ENCODE measurements at places on chromosomes 7 and 10.
A peak's percentile ranks its signal among the peaks of the same experiment; 100 is the strongest.

DNA sequence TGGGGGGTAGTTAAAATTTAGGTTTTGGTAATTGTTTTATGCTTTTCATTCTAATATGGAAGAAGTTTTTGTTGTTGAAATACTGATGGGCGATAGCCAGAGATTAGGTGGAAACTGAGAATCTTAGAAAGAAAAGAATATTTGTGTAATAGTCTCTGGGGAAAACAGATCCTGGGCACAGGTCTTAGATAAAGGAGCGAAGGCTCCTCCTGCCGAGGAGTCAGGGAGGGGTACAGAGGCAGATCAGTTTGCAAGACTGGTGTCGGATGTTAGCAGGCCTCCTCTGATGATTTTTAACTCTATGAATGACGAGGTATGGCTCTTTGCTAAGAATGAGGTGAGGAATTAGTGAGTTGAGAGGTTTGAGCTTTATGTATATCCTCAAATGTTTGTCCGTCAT lies 339.7 kb downstream of the HGF start:
- DNase-seq, result no peak

DNA sequence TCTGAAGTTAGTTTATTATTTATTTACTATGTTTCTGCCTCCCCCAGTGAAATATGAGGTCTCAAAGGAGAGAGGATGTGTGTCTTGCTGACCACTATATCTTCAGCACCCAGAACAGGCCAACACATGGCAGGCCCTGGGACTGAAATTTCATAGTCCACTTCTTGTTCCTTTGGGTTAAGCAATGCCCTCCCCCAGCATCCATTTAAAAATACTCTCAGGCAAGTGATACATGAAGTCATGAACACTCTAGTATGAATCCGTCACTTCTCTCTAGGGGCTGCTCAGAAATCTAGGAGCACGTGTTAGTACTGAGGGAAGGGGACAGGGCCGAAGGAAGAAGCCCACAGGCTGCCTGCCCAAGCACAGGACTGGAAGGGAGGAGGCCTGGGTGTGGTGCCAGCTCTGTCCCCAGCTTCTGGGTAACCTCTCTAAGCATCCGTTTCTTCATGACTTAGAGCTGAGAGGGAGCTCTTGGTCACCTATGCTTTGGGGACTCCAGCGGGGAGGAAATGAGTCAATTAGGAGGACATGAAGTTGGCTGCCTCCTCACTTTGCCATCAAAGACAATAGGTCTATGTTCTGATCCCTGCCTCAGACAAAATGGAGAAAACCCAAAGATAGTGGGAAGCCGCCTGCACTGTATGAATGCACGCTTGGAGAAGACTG lies 119.2 kb downstream of the KCNMA1 start:
- DNase-seq, result no peak

DNA sequence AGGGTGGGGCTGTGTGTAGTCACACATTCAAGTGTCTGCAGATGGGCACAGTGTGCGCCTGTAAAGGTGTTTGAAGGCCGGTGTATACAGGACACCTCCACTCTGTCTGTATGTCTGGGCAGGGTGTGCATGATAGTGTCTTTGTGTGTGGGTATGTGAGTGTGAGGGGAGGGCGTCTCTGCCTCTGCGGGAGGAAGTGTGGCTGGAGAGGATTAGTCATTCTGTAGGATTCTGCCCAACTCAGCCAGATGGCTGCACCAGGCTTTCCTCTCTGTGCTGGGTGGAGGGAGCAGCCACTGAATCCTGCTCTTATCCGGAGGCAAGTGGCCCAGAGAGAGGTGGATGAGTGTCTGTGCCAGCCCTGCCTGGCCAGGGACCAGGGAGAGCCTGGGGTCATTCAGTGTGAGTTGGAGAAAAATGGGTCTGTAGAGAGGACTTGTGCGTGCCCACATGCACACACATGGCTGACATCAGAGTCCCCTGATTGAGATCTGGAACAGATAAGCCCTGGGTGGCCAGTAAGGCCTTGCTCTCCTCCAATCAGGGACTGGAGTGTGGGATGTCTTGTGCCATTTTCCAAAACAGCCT lies 1.7 kb downstream of the SFXN3 start:
- peak; percentile 75 for DNase-seq

DNA sequence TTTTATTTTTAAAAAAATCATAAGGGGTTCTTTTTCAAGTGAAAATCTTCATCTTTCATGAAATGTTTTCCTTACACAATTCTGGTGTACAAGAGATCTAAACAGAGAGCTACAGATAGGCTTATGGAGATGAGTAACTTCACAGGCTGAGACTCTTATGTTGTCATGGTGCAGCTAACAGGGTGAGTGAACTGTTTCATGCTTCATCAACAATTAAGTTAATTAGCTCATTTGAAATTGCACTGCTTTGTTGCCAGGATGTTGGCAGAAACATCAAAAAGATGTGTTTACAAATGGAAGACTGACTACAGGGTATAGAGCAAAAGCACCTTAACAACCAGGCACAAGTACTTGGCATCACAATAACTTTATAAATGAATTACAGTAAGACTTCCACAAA lies 230.8 kb downstream of the FOXP2 start:
- no peak for DNase-seq

DNA sequence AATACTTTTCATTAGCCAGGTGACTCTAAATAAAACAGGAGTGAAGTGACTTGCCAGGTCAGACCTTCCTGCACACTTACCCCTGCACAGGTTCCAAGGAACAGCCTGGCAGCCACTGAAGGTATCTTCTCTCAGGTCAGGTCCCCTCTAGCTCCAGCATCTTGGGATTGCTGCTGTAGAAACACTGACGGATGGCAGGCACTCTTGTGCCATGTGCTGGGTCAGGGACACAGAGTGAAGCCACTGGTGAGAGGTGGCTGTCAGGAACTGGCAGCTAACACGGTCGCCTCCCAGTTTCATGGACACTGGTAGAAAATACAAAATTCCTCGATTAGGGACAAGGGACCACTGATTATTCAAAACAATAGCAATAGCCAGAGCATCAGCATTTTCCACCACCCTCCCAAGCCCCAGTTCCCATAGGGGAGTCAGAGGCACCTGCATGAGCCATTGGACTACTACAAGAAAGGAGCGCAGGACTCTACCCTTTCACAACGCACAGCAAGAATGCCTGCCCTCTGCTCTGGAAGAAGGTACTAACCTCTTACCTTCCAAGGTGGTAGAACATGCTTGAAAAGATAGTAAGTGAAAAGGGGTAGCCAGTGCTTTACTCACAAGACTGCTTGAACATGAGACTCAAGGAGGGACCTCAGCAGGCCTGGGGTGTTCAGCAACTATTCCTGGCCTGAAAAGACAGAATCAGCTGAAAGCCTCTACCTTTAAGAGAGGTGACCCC lies 5.1 kb upstream of the MYO1G start:
- DNase-seq, result peak; percentile 3

GRCh38 chr10:12719365-12719764 lies 282.1 kb downstream of the CCDC3 start:
- DNase-seq, result no peak

- no peak for DNase-seq
These were observed 339.2 kb upstream of the ADARB2 start for GRCh38 chr10:2076528-2076927.

DNA sequence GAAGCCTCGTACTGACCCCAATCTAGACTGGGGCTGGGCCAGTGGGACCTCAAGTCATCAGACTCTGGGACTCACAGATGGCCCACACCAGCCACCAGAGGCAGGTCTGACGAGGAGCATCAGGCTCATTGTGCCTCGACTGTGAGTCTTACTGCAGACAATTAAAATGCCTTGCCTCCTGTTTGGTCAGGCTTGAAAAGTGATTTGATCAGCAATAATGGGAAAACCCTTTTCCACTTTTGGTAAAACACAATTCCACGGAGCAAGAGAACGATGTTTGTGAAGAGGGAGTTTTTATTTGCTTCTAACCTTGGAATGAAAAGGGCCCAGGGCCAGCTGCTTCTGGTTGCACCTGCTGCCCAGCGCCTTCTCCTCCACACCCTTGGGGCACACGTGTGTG lies 43.9 kb downstream of the C10orf143 start:
- DNase-seq, result no peak

- no peak for DNase-seq
These were observed 15.5 kb upstream of the LARP4B start for GRCh38 chr10:947051-947450.

GRCh38 chr10:12184165-12184564 lies 11.5 kb downstream of the NUDT5 start:
- no peak for DNase-seq

GRCh38 chr10:18879284-18879683 lies 169.3 kb upstream of the MALRD1 start:
- DNase-seq, result no peak

GRCh38 chr10:10533437-10533836 lies 484.2 kb upstream of the CELF2 start:
- DNase-seq, result no peak

- DNase-seq, result no peak
These were observed 133.3 kb upstream of the NAMPT start for GRCh38 chr7:106418094-106418493.

DNA sequence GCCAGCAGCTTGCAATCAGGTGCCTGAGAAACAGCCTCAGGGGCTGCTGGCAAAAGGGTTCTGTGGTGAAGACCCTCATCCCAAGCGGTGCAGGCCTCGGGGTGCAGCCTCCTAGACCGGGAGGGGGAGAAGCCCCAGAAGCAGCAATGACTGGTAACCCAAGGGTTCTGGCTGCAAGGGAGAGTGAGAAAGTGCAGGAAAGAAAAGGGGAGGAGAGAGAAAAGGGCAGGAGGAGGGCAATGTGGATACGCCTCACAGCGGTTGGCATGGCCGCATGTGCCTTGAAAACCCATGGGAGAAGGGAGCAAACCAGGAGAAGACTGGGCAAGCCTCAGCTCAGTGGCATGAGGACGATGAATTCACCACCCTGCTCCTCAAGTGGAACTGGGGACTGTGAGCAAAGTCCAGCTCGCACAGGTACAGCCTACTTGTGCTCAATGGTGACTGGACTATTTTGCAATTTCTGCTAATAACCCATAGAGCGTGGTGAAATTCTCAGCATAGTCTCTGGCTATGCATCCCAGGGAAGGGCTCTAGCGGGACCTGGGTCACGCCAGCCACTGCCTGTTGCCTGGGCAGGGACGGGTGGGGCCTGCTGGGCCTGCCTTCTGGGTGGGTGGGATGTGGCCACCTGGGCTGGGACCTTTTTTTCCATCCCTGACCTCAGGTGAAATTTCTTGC lies 6.2 kb downstream of the CLRN3 start:
- DNase-seq, result no peak

DNA sequence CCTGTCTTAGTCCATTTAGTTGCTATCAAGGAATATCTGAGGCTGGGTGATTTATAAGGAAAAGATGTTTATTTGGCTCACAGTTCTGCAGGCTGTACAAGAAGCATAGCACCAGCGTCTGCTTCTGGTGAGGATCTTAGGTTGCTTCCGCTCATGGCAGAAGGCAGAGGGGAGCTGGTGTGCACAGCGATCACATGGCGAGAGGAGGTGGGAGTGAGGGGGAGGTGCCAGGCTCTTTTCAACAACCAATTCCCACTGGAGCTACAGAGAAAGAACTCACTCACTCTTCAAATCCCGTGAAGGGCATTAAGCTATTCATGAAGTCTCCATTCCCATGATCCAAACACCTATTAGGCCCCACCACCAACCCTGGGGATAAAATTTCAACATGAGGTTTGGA lies 371.6 kb downstream of the SH2D4B start:
- no peak for DNase-seq

DNA sequence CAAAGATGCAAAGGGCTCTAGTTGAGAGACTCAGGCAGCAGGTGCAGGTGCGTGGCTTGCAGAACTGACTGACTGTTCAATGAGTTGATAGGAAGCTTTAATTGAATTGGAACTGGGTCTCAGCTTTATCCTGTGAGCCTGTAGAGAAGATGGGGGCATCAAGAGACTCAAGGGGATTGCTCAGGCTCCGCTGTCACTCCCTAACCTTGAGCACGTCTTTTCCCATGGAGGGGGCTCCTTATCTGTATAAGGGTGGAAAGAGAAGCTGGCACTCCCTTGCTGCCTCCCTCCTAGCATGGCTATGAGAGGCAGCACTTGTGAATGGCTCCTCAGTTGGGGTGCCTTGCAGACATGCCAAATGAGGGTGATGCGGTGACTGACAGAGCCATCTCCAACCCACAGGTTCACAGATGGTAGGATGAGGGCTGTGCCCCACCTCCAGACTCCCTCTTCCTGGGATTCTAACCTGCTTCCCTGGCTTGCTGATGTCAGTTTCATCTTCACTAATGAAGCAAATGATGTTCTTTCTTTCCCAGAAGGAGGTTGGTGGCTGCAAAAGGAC lies 12.4 kb upstream of the PLEKHA1 start:
- DNase-seq, result no peak

GRCh38 chr7:88147949-88148348 lies 71.9 kb downstream of the SRI start:
- no peak for DNase-seq

DNA sequence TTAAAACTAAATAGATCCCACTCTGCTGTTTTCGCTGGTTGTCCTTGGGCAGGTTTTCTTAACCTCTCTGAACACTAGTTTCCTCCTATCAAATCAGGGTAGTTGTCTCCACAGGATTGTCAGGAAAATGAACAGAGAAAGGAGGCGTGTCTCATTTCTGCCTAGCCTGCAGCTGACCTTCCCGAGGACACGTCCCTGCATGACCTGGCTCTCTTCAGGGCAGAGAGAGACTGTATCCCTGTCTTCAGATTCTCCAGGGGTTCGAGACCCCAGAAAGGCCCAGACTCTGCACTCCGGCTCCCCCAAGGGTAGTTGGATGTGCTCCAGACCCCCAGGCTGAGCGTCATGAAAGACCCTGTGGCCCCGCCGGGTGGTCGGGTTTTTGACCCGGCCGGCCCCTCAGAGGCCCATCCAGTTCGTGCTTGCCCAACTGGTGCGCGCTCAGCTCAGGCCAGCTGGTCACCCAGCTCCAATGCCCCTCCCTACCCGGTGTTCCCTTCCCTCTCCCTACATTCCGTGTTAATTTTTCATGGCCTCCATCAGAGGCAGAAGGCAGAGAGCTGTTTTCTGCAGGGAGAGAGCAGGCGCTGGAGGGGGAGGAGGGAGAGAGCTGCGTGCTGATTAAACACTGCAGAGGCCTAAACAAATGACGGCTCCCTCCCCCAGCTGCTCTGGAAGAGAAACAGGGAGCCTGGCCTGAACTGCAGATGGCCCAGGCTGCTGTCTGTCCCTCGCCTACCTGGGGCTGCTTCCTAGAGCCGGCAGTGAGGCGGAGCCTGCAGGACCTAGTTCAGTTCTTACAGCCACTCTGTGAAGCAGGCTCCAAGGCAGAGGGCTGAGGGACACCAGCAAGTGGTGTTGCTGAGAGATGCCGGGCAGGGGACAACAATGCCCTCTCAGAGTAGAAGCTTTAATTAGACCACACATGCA lies 86.2 kb upstream of the PPIF start:
- no peak for DNase-seq

GRCh38 chr7:128135159-128135514 lies 103.9 kb upstream of the LRRC4 start:
- no peak for DNase-seq

All from Right ventricle myocardium superior (tissue), 1 donor.